AG09319 (cell line): ENCODE measurements at places on chromosomes 6 and 20.
A peak's percentile ranks its signal among the peaks of the same experiment; 100 is the strongest.

- DNase-seq = no peak
These were observed 160.8 kb downstream of the TBXT start for GRCh38 chr6:166006900-166007301.

DNA sequence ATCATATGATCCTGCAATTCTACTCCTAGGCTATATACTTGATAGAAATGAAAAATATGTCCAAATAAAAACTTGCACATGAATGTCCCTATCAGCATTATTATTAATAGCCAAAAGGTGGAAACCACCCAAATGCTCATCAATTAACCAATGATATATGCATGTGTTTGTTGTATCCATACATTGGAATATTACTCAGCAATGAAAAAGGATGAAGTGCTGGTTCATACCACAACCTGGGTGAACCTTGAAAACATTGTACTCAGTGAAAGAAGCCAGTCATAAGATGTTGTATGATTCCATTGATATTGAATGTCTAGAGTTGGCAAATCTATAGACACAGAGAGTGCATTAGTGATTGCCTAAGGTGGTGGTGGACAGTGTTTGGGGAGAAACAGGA, 267.6 kb downstream of the PRKN start:
- DNase-seq = no peak

- no peak for DNase-seq
These were observed 90.5 kb upstream of the CCN2 start for GRCh38 chr6:132041706-132042105.

DNA sequence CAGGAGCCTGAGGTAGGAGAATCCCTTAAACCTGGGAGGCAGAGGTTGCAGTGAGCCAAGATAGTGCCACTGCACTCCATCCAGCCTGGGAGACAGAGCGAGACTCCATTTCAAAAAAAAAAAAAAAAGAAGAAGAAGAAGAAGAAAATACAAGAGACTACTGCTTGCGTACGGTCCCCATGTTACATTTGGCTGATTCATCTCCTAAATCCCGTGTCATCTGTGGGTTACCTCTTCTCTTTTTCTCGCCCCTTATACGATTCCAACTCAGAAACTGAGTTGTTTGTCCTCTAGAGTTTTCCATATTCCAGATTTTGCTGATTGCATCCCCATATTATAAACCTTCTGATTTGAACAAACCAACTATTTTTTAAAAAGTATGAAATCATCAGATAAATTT, 62.4 kb upstream of the NELFCD start:
- no peak for DNase-seq

- DNase-seq = no peak
These were observed 81.3 kb downstream of the MAP3K5 start for GRCh38 chr6:136710877-136711552.

DNA sequence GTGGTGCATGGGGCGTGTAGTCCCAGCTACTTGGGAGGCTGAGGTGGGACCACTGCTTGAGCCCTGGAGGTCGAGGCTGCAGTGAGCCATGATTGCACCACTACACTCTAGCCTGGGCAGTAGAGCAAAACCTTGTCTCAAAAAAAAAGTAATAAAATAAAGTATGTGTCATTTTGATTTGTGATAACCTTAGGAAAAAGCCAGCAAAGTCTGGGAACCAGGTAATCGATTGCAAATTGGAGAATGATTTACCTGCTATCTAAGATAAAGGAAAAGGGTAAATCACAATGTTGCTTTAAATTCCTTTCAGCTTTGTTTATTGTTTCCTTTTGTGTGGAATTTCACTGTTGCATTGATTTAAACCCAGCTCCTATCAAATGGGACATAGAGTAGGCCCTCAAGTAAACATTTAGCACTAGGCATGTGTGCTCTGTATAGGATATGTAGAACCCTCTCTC, 59.0 kb downstream of the SGK1 start:
- no peak for DNase-seq

GRCh38 chr6:125957391-125957693, 772 bp downstream of the HINT3 start:
- DNase-seq = no peak

GRCh38 chr6:165178056-165178455, 131.3 kb downstream of the C6orf118 start:
- no peak for DNase-seq

DNA sequence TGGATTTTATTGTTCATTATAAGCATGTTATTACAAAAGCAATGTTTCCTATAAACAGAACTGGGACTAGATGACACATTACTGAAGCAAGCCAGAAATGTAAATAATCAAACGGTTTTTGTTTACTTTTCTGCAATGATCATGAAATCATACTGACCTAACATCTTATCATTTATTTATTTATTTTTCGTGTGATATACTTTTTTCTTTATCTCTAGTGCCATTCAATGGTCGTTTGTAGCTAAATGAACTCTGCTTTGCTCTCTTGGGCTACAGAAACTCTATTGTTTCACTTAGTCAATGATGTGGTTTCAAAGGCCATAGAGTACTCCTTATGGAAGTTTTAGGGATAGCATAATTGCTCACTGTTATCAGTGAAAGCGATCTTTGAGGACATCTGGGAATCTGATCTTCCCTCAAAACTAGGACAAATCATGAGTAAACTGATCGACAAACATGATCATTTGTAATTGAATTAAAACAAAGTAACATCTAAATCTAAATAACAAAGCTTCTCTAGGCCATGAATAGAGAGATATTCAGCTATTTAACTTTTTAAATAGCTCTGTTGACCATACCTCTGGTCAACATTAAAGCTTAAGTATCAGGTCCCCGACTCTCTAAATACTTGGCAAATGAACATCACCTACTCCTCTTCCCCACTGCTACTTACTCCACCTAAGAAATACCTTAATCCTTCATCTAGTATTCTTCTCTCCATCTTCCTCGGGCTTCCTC, 933.4 kb downstream of the TFAP2A start:
- no peak for DNase-seq

DNA sequence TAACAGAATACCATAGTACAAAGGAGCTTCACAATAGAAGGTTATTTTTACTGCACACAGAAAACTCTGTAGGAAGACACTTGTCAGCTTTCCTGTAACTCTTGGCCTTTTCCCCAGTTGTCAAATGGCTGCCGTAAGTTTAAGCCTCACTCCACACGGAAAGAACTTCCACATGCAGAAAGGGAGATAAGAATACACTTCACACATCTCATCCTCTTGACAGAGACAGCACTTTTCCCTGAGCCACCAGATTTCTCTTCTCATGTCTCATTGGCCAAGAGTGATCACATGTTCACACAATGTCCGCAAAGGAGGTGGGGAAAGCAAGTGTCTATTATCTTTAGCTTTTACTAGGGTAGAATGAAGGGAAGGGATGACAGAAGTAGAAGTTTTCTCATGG, 540.7 kb downstream of the HAO1 start:
- DNase-seq = no peak

DNA sequence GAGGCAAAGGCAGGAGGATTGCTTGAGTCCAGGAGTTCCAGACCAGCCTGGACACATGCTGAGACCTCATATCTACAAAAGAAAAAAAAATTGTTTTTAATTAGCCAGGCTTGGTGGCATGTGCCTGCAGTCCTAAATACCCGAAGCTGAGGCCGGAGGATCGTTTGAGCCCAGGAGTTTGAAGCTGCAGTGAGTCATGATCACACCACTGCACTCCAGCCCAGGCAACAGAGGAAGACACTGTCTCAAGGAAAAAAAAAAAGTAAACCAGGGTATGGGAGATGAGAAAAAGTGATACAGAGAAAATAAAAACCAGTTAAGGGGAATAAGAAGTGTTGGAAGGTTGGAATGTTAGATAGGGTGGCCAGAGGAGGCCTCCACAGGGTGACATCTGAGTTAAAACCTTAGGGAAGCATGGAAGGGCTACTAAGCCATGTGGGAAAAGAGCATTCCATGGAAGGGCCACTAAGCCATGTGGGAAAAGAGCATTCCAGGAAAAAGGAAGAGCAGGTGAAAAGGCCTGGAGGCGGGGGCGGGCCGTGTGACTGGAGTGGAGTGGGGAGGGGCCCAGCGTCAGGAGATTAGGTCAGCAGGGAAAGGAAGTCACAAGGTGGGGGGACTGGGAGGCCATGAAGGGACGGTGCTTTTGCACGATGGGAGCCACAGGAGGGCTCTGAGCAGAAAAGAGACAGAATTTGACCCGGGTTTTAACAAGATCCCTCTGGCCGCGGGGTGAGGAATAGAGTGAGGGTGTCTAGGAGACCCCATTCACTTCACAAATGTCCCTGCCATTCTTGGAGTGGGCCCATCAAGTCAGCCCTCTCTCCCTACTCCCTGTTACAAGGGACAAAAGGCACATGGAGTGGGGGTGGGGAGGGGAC, 18.3 kb downstream of the CPNE5 start:
- no peak for DNase-seq

DNA sequence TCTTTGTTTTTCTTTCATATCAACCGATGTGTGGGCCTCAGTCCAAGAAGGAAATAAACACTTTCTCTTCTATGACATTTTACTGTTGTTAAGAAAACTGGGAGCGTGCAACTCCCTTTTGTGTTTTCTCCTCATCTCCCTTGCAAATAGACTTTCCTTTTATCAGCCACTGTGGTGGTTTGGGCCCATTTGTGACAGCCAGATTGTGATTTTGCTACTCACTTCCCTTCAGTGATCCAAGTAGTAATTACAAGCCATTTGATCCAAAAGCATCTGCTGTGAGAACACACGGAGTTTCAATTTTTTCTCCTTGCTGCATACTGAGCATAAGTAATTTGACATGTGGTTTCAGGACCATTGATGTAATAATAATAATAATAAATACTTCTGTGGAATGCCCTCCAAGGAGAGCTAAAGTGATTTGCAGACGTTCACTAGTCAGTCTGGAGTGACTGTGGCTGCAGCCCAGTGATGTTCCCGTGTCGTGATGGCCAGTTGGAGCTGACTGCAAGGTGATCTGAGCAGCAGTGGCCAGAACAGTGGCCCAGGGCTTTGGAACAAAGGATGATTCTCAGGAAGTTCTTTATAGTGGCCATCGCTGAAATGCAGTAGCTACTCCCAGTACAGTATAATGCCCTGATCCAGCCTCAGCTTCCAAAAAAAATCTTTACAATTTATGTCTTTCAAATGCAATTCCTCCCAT, 91.9 kb upstream of the CLDN20 start:
- peak; percentile 39 for DNase-seq

- DNase-seq = no peak
These were observed 1.8 kb downstream of the PERP start for GRCh38 chr6:138105446-138105845.

DNA sequence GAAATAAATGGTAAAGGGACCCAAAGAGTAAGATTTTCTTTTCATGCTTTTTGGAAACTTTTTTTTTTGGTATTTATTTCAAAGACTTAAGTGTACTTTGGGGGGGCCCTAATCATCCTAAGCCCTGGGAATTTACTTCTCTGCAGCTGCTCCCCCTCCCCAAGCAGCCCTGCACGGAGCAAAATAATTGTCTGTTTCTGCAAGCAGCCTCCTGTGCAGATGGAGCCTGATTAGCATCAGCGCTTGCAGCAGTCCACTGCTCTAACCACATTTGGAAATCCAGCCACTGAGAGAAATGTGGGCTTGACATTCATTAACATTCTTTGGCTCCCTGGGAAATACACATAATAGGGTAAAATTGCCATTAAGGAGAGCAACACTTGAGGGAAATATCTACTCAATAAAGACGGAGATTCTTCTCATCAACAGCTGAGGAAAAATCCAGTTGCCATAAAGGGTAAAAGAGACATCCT, 309.2 kb upstream of the MAP3K7 start:
- no peak for DNase-seq

GRCh38 chr6:140256248-140256647, 881.8 kb upstream of the CITED2 start:
- DNase-seq = no peak

- DNase-seq = no peak
These were observed 23.1 kb downstream of the TFAP2A start for GRCh38 chr6:10391799-10392198.

DNA sequence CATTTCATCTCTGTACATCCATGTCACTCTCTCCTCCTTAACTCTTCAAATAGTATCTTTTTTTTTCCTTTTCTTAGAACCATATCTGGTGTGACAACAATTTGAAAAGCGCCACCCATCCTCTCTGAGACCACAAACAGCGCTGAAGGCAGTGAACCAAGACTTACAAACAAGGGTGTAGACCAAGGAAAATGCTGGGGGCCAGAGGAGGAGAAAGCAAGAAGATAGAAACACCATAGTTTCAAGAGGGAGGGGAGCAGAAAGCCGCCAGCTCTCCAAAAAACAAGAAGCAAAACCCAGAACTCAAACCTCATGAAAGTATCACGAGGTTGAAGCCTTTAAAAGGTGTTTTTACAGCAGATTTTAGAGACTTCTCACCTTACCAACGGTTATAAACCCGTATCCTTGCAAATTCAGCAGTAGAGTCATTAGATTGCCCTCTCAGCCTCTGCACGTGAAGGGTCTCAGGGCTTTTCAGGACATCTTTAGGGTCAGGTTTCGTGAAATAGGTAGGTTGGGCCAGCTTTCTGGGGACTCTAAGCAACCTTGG, 13.3 kb upstream of the RIPOR2 start:
- DNase-seq = no peak

DNA sequence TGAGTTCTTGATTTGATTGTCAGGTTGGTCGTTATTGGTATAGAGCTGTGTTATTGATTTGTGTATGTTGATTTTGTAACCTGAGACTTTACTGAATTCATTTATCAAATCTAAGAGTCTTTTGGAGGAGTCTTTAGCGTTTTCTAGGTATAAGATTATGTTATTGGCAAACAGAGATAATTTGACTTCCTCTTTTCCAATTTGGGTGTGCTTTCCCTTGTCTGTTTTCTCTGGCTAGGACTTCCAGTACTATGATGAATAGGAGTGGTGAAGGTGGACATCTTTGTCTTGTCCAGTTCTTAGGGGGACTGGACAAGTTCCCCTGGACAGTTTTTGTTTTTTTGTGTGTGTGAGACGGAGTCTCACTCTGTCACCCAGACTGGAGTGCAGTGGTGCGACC, 17.4 kb downstream of the HLA-DOA start:
- DNase-seq = no peak
